Myocyte (in vitro differentiated cells): ENCODE measurements at places on chromosomes 12 and 14. TPM values are rescaled to one million over a fixed set of nuclear protein-coding genes. Genes with fewer than 3 reads are reported as not detected.

DNA sequence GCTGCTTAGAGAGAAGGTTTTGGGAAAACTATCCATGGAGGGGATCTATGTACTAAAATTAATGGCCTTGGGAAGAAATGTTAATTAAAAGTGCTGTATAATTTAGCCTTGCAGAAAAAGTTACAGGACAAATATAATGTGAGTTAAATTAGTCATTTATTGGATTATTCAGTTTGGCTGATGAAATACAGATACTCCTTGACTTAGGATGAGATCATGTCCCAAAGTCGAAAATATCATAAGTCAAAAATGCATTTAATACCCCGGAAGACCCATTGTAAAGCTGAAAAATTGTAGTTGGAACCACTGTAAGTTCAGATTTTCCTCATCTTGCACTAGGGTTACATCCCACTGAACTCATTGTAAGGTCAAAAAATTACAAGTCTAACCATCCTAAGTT, 9.7 kb downstream of the RTRAF start:
- no peak for DNase-seq

The GPRC5D gene
- total RNA-seq = not detected in 2 replicates

- DNase-seq = no peak
These were observed 821.3 kb upstream of the TMEM132C start for GRCh38 chr12:127445581-127446139.

GRCh38 chr14:96245710-96246538, 10.1 kb upstream of the BDKRB1 start:
- peak; percentile 63 for DNase-seq

DNA sequence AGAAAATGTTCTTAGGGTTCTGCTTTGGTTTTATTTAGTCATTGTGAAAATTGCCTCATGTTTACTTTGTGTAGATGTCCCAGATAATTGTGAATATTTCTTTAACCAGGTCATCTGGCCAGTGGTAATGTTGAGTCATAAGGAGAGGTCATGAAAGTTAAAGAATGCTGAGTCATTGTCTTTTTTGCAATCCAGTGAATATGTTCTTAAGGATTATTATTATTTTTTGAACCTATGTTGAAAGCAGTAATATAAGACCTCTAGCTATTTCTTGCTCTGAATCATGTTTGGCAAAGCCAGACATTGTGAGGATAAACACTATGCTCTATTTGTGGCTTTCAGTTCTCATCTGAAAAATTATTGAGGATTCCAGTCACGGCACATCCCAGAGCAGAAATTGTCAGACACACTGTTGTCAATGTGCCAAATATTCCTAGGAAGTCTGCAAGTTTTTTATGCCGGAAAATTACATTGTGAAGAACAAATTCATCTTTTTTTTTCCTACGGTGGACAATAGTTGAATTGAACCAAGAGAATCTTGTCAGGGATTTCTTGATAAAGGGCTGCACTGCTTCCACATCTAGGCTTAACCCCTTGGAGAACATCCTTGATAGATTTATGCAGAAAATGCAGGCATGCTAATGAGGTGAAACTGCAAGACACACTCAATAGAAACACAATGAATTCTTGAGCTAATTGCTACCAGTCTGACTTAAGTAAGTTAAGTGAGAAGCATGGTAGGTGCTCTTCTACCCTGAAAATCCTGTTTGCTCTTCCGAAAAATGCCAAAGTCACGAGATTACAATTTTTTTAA, 369.6 kb downstream of the ATP23 start:
- peak; percentile 76 for DNase-seq

GRCh38 chr12:3544296-3544965, 53.4 kb downstream of the PRMT8 start:
- DNase-seq = no peak

DNA sequence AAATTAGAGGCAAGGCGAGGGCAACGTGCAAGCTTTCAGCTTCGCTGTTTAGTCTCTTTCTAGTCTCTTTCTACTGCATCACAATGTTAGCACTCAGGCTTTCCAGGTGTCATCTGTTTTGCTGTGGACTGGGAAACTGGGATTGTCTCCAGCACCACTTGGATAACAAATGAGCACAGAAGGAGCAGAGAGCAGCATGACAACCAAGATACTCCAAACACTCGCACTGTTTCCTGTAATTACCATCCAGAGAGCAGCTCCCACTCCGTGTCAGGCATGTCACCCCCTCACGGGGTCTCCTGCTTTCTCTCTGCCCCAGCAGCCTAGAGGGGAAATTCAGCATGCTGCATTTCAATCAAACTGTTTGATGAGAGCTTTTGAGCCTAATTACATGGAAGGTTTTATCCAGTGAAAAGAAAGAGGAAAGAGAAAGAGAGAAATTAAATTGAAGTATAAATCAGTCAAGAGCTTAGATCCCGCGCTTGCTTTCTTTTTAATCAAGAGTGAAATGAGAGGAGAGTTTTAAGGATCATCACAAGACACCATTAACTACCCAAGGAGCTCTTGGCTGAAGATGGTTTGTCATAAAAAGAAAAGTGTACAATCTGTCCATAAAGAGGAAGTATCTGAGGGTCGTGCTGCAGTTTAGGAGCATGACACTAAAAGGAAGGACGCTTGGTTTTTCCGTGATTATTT, 917.7 kb downstream of the DIO2 start:
- no peak for DNase-seq

- no peak for DNase-seq
These were observed 93.8 kb downstream of the CPSF2 start for GRCh38 chr14:92215579-92215978.

The KRT1 gene
- total RNA-seq = not detected in 2 replicates

DNA sequence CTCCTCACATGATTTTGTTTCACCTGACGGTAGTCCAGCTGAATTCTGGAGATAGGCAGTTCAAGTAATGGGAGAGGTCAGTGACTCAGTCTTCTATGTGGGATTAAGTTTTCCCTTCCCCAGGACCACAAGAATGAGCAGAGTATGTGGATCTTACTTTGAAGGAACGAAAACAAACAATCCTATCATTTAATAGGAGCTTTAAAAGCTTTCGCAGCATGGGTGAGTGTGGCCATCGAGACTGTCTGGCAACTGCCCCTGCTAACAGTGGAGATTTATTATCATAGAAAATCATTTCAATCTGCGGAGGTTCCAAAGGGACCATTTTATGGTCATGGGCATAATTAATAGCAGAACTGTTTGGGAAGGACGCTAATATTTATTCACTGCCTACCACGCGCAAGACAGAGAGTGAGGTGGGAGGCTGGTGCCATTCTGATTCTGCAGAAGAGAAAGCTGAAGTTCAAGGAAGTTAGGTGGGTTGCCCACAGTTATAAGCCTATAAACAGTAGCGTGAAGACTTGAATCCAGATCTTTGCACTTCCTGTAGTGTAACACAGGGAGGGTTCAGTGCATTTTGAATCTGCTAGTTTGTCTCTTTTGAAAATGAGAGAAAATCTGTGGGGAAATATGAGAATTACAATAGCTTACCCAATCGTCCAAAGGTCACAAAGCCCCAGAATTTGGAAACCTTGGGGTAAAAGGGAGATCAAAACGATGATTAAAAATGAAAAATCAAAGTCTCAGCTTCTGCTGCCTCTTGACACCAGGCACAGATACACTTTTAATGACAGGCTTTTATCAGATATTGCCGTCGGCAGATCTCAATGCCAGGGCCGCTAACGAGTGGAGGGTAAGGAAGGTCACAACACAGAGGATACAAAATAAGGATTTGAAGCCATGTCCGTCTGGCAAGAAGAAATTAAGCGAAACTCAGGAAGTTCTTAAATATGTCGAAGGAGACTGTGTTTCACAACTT, 209.6 kb downstream of the CRADD start:
- peak; percentile 74 for DNase-seq

The COQ5 gene
- 28.6 and 30.5 TPM in 2 replicates for total RNA-seq

DNA sequence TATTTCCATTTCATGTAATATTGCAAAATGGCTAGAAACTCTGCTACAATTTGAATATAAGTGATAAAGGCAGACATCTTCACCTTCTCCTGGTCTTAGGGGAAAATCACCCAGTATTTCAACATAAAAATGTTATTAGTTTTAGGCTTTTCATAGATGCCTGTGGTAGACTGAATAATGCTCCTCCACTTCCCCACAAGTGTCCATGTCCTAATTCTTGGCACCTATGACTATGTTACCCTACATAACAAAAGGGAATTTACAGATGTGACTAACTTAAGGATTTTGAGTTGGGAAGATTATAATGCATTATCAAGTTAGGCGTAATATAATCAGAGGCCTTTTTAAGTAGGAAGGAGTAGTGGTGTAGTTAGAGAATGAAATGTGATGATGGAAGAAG, 196.4 kb downstream of the TMTC3 start:
- DNase-seq = no peak

GRCh38 chr12:113361574-113362370, 3.4 kb downstream of the PLBD2 start:
- DNase-seq = peak; percentile 3

DNA sequence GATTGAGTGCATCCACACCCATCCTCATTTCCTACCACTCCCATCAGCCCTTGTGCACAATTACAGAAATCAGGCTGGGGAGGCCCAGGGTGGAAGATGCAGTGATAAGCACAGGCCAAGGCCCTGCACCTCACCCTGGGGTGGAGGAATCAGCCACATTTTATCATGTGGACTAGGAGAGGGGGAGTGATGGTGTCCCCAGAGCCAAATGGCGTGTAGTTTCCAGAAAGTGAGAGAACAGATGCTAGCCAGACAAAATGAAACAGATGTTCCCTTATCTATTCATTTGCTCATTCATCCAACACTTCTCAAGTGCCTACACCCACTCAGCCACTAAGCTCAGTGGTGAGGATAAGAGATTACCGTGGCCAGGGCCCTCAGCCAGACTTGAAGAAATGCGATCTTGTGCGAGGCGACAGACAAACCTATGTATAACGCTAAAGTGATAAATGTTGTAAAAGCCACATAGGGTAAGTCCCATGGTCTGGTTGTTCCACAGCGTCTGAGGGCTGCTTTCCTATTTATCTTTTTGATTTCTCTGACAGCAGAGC, 93.6 kb downstream of the STAB2 start:
- DNase-seq = peak; percentile 19

- no peak for DNase-seq
These were observed 7.0 kb downstream of the SLC48A1 start for GRCh38 chr12:47779943-47780504.

DNA sequence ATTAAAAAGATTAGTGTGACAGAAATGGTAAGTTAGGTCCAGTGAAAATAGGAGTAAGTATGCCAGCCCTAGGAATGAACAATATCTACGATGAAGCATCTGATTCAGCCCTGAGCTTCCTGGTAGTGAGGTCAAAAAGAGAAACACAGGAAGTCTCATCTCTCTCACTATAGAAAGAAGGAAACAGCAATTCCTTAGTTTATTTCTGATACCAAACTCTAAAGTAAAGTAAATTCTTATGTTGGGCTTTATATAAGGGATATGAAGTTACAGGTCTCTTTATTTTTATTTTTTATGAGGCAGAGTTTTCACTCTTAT, 76.7 kb upstream of the RFLNA start:
- DNase-seq = no peak

DNA sequence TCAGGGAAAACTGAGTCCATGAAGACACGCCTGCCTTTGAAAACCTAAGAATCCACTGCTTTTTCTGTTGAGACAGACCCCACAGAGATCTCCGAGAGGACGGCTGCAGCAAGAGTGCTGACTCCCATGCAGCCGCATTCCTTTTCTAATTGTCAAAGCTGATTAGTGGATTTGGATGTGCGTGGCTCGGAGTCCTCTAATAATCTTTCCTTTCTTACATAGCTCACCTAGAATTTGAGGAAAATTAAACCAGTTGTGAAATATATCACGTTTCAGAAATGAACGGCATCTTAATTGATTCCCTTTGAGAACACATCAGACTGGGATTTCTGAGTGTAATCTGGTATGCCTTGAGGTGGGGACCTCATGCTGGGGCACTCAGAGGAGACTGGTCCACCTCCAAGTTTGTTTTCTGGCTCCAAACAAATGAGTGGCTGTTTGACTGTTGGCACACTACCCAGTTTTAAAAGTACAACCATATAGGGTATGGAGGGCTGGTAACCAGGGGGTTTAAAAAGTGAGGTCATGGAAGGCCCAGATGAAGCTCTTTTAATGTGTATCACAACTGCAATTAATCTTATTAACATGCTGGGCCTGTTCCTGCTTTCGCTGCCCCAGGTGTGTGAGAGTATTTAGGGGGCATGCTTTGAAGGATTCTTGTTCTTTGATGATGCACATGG, 63.3 kb downstream of the RASSF3 start:
- no peak for DNase-seq

The LDHB gene
- 575 and 625 TPM in 2 replicates for total RNA-seq

GRCh38 chr12:7091660-7092228, 501 bp downstream of the C1R start:
- peak; percentile 93 for DNase-seq

DNA sequence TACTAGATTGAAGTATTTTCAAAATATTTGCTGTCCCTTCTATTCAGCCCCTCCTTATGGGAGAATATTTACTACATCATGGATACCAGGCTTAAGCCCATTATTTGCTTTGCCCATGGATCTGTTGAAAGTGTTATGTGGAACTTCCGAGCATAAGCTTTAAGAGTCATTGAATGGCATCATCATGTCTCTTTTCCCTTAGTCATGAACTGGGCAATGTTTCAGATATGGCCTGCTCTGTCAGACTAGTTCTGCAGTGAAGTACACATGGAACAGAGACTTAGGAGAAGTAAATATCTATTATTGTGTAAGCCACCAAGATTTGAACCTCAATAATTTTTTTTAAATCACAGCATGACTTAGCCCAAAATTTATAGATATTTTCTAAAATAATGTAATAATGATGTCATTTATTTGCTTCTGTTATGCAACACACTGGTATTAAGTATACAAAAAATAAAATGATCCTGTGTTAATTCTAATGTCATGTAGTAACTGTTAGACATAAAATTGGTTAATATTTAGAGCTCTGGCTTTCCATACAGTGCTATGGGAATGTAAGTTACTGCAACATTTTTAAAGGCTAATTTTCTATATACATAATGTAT, 1097.3 kb downstream of the SLC16A7 start:
- peak; percentile 9 for DNase-seq

DNA sequence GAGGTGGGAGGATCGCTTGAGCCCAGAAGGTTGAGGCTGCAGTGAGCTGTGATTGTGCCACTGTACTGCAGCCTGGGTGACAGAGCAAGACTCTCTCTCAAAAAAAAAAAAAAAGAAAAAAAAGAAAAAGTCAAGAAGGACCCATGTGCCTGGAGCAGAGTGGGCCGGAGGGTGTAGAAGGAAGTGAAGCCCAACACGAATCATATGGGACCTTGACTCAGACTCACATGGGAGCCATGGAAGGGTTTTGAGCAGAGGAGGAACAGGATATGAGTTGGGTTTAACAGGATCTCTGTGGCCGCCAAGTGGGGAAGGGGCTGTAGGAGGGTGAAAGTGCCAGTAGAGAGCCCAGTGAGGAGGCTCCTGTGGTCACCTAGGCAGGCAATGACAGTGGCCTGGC, 165.4 kb downstream of the PHETA1 start:
- DNase-seq = no peak

The DIO3 gene
- total RNA-seq = not detected in 2 replicates

- DNase-seq = peak; percentile 89
These were observed 258.6 kb downstream of the MSRB3 start for GRCh38 chr12:65536876-65537681.

The ENDOU gene
- not detected in 2 replicates for total RNA-seq
